Activated CD8-positive, alpha-beta memory T cell treated with anti-CD3 and anti-CD28 coated beads for 1 hour (primary cell): ENCODE measurements at places on chromosomes 4 and X.

- no peak for DNase-seq
Observed at GRCh38 chrX:41922431-41923151, 763 bp downstream of the CASK start.

GRCh38 chr4:147139455-147140198, 194.0 kb upstream of the TTC29 start:
- no peak for DNase-seq

- DNase-seq, result no peak
Observed at GRCh38 chr4:110915301-110915700, 292.4 kb upstream of the PITX2 start.

GRCh38 chrX:68498044-68498507, 775 bp upstream of the YIPF6 start:
- DNase-seq, result no peak

- no peak for DNase-seq
Observed at GRCh38 chr4:108068442-108068841, 78.8 kb downstream of the HADH start.

DNA sequence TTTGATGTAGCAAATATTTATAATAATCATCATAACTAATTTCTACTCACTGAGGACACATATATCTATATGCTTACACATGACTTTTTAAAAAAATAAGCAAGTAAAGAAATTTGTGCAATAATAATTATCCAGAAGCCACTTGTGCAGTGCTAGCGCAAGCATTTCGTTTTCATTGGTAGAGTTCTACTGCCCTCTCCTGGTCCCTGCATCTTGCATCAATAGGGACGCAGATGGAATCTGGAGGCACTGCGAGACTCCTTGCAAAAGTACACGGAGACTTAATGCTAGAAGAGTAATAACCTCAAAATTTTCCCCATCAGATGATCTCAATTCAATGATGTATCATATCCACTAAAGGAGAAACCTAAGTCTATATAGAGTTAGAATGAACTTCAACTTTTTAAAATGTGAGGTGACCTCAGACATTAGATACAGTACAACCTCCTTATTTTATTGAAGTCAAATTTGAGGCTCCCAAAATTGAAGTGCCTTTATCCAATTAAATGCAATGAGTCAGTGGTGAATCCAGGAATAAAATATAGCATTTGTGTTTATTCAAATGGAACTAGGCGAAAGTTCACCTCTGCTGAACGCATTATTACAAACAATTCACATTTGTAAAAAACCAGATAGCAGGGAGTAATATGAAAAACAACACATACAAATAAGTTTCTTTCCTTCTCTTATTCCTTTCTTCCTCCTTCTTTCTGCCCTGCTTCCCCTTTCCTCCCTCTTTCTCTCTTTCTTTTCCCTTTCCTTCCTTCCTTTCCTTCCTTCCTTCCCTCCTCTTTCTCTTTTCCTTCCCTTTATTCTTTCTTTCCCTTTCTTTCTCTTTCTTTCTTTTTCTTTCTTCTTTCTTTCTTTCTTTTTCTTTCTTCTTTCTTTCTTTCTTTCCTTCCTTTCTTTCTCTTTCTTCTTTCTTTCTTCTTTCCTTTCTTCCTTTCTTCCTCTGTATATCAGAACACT, 450.0 kb downstream of the ANKRD50 start:
- no peak for DNase-seq

GRCh38 chr4:55874831-55875230, 21.4 kb downstream of the EXOC1 start:
- no peak for DNase-seq

GRCh38 chrX:94288972-94289371, 615.0 kb downstream of the FAM133A start:
- no peak for DNase-seq

DNA sequence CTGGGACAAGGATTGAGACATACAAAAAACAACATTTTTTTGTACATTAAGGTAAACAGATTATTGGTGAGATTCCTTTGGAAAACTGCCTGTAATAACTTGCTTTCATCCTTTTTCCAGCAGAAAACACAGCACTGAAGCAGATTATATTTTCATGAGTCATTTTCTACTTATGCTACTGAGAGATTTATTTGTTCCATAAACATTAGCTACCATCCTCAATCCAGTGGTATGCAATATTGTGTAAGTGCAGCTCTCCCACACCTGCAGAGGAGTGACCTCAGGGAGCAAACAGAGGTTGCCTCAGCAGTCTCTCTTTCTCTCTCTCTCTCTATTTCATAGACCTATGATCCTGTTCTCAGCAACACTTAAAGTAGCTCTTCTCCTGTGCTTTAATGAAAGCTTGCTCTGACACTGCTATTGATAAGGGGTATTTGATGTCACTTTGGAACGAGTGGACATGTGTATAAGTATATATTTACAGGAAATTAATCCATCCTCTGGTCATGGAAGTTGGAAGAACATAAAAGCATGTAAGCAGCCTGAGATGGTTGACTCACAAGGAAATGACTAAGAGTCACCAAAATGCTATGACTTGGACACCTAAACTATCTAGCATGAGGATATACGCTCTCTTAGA, 163.7 kb upstream of the SPANXC start:
- no peak for DNase-seq

DNA sequence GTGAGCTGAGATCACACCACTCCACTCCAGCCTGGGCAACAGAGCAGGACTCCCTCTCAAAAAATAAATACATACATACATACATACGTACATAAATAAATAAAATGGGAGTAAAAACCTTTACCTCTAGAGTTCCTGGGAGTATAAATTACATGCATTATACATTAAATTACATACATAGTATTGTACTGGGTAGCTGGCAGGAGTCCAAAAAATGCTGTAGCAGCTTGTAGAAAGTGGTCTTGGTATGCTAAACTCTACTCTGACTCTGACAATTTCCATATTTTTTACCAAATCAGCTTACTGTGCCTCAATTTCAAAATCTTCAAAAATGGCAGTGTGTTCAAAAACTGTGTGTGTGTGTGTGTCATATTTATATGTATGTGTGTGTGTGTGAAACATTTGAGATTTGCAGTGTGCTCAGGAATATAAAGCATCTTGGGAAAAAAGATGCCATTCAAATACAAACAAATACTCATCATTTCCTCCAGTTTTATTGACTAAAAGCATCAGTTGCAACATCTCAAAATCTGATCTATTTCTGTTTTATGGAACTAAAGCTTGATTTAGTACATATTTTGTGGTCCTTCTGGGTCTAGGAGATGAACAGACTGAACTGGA, 171.7 kb downstream of the SHROOM3 start:
- DNase-seq, result no peak

- no peak for DNase-seq
Observed at GRCh38 chr4:180394312-180394711, 1848.9 kb upstream of the TENM3 start.

GRCh38 chr4:133865612-133866327, 335.8 kb downstream of the PABPC4L start:
- DNase-seq, result no peak

DNA sequence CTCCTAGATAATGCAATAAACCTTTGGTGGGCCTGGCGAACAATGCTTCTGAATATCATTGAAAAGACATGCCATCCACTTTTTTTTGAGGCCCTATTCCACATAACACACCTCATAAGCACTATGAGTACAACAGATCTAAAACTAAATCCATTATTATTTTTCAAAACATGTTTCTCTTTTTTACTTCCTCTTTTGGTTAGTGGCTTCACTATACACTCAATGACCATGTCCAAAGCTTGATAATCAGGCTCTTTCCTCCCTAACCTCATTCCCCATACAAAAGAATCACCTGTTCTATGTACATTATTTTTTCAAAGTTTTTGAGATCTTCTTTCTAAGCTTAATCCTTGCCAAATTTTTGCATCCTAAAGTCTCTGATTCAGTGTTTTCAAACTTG, 20.4 kb upstream of the NPY2R start:
- no peak for DNase-seq

- no peak for DNase-seq
Observed at GRCh38 chr4:78758085-78758484, 18.1 kb upstream of the BMP2K start.

- no peak for DNase-seq
Observed at GRCh38 chr4:112213091-112213490, 18.5 kb upstream of the AP1AR start.
